Stimulated activated CD4-positive, alpha-beta T cell treated with anti-CD3 and anti-CD28 coated beads, Interleukin-15, amount 100 ng/mL, for 1 hour (primary cell): ENCODE measurements at places on chromosomes 13 and 19.

DNA sequence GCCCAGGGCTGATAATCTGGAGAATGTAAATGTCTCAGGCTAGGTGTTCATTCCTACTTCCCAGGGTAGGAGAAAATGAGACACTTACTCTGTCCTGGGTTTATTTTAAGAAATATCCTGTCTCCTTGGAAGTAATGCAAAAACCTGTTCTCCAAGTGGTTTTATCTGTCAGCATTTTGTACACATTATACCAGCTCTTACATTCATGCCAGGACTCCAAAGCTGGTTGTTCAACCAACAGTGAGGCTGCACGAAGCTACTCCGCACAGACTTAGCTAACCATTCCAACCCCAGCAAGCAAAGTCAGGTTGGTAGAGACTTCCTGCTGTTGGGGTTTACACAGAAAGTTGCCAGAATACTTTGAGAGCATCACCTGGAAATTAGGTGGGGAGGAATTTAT is 55.6 kb downstream of the SLC7A1 start:
- no peak for DNase-seq

DNA sequence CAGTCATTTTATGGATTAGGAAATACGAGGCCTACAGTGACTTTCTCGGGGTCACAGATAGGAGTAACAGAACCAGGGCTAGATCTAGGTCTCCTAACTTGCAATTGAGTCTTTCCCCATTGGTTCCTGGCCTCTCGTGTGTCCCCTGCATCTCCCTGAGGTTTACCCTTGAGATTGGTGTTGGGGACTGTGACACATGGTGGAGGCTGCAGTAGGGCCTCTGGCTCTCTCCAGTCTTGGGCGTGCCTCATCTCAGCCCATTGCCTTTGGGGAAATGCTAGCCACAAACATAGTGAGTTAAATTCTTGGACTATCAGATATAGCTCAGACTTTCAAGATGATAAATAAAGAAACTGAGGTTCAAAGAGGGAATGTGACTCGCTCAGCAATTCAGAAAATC is 212.1 kb downstream of the KCNRG start:
- DNase-seq = no peak

DNA sequence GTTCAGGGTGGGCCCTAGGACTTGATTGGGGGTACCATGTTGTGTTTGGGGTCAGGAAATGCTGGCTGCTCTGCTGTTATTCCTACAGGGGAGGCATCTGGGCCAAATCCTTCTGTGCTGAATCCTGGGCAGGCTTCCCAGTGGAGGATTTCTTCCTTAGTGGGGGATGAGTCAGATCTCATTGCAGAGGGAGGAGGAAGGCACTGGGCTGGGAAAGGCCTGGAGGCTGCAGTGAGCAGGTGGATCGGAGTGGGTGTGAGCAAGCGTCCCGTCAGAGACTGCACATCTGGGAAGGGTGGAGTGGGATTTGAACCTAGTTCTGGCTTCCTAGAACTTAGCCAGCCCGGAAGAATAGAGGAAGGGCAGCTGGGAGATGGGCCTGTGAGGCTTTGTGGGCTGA is 11.5 kb downstream of the CCDC124 start:
- no peak for DNase-seq

- DNase-seq = no peak
Observed at GRCh38 chr19:32672841-32673240, 2.1 kb downstream of the ANKRD27 start.
